Kidney (tissue), 22 donors: ENCODE measurements at places on chromosomes 13 and 19. TPM values are rescaled to one million over a fixed set of nuclear protein-coding genes. Genes with fewer than 3 reads are reported as not detected.

DNA sequence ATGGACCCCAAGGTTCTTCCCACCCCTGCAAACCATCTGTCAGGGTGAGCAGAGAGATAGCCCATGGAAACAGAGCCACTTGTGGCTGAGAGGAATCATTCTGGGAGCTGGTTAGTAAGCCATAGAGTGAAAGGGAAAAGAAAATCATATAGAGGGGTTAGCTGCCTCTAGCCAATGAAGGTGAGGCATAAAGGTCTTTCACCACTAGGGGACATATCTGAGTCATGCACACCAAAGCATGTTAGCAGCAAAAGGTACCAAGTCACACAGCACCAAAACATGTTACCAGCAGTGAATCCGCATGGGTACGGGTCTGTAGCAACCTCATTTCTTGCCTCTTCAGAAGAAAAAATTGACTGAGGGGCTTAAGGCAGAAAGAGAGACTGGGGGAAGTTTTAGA lies 76.7 kb upstream of the ZNF43 start:
- no peak for DNase-seq
- H3K27me3 ChIP-seq = no peaks in the 10 kb centered on the region
- H3K27ac ChIP-seq = no peak overlapping the region
- no peaks in the 10 kb centered on the region for H3K36me3 ChIP-seq
- no peak overlapping the region for H3K4me3 ChIP-seq

DNA sequence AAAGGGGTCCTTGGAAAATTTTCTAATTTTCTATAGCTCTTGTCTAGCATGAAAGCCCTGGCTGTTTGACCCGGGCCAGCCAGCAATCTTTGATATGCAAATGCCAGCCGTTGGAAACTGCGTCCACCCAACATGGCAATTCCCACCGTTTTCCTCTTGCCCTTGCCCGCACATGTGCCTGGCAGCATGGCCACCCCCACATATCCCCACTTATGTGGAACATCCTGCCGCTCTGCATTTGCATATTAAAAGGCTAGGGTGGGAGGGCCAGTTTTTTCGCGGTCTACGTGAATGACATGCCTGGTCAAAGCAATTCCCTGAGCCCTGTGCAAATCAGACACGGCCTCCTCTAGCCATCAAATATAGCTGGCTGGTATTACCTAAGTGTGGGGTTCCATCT lies 110.3 kb upstream of the TDRD3 start:
- H3K4me1 ChIP-seq = no peaks in the 10 kb centered on the region
- H3K4me3 ChIP-seq = no peak overlapping the region
- no peaks in the 10 kb centered on the region for H3K27me3 ChIP-seq

The NCCRP1 gene
- 0.60 TPM for total RNA-seq

DNA sequence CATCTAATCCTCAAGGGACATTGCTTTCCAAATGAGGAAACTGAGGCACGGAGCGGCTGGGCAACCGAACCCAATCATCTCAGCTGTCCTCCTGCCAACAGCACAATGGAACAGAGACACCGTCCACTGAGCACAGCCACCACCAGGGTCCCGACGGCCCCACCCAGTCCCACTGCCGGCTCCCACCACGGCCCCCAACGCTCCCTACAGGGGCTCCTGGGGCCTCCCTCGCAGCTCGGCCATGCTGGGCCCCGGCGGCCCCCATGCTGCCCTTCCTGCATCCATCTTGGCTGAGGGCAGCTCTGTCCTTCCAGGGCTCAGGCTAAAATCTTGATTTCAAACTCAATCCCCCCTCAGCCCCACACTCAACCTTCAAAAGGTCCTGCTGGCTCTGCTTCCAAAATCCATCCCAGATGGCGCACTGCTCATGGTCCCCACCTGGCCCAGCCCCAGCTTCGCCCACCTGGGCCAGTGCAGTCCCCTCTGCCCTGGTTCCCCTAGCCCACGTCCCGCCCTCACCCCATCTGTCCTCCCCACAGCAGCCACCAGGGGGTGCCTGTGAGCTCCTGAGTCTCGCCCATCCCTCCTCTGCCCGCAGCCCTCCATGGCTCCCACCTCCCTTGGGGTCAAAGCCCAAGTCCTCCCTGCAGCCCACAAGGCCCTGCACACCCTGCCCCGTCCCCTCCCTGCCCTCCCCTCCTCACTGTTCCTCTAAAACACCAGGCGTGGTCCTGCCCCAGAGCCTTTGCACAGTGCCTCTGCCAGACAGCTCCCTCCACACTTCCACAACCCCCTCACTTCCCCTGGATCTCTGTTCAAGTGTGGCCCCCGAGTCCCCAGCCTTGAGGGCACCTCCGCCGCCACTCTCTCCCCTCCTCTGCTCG lies 7.9 kb downstream of the PIP5K1C start:
- no peak for DNase-seq
- H3K36me3 ChIP-seq = no peaks in the 10 kb centered on the region
- H3K4me3 ChIP-seq = no peak overlapping the region

The TEX26 gene
- not detected for total RNA-seq

- H3K27ac ChIP-seq = no peak overlapping the region
- H3K4me3 ChIP-seq = no peak overlapping the region
- no peaks in the 10 kb centered on the region for H3K36me3 ChIP-seq
- H3K4me1 ChIP-seq = no peaks in the 10 kb centered on the region
- no peak for DNase-seq
- H3K27me3 ChIP-seq = no peaks in the 10 kb centered on the region
Measured at GRCh38 chr13:81275666-81276258, 934.8 kb upstream of the SPRY2 start.

- H3K4me3 ChIP-seq = no peak overlapping the region
- H3K27ac ChIP-seq = no peak overlapping the region
- DNase-seq = no peak
- no peaks in the 10 kb centered on the region for H3K27me3 ChIP-seq
Measured at GRCh38 chr19:55305491-55305890, 19.6 kb downstream of the TMEM150B start.

The F2RL3 gene
- 3.2 TPM for total RNA-seq

The ITGBL1 gene
- total RNA-seq = 7.7 TPM

GRCh38 chr13:112267660-112268059 lies 108.5 kb upstream of the SPACA7 start:
- no peaks in the 10 kb centered on the region for H3K36me3 ChIP-seq
- H3K27ac ChIP-seq = no peak overlapping the region
- H3K27me3 ChIP-seq = no peaks in the 10 kb centered on the region
- no peaks in the 10 kb centered on the region for H3K4me1 ChIP-seq

GRCh38 chr13:41546372-41547190 lies 89.2 kb downstream of the RGCC start:
- no peaks in the 10 kb centered on the region for H3K4me1 ChIP-seq
- no peak for DNase-seq

The ZNF554 gene
- 6.9 TPM for total RNA-seq

DNA sequence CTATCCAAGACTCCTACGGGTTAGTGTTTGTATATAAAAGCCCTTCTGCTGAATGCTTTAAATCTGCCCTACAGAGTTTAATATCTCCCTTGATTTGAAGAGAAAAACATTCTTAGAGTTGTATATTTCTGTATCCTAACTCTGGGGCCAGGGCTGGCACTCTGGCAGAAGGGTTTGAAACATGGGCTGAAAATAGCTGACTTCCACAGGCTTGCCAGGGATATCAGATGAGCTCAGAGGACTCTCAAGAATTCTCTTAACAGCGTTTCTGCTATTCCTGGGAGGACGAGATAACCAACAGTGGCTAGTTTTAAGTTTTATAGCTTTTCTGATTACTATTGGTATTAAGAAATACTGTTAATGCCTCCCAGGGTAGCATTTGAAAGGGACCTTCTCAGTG lies 127.5 kb downstream of the LIG4 start:
- H3K36me3 ChIP-seq = no peaks in the 10 kb centered on the region
- no peak overlapping the region for H3K4me3 ChIP-seq
- H3K27me3 ChIP-seq = no peaks in the 10 kb centered on the region
- no peak for DNase-seq

- no peaks in the 10 kb centered on the region for H3K36me3 ChIP-seq
- no peak overlapping the region for H3K4me3 ChIP-seq
- no peaks in the 10 kb centered on the region for H3K27me3 ChIP-seq
- H3K4me1 ChIP-seq = no peaks in the 10 kb centered on the region
- DNase-seq = no peak
Measured at GRCh38 chr13:98054301-98054700, 88.6 kb upstream of the FARP1 start.

DNA sequence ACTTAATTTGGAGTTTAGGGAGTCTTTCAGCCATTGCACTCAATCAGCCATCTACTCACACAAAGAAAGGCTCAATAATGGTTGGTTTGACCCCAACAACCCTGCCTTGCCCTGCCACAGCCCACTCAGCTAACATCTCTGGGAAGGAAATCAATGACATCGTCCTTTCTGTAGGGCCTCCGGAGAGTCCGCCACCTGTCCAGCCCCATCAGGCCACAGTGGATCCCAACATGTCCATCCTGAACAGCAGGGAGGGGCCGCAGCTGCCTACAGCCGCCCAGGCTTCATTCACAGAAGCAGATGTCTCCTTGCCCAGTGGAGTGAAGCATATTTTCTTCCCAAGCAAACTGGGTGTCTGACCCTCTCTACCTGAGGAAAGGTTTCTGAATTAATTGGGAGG lies 4.2 kb upstream of the CDX2 start:
- peaks cover 65% of the 10 kb centered on the region for H3K27me3 ChIP-seq
- no peak overlapping the region for H3K27ac ChIP-seq
- DNase-seq = no peak
- no peaks in the 10 kb centered on the region for H3K36me3 ChIP-seq
- H3K4me3 ChIP-seq = no peak overlapping the region

- no peaks in the 10 kb centered on the region for H3K4me1 ChIP-seq
- H3K36me3 ChIP-seq = no peaks in the 10 kb centered on the region
- no peaks in the 10 kb centered on the region for H3K27me3 ChIP-seq
- H3K27ac ChIP-seq = no peak overlapping the region
- no peak overlapping the region for H3K4me3 ChIP-seq
- DNase-seq = no peak
Measured at GRCh38 chr13:46354156-46355087, 32.6 kb downstream of the RUBCNL start.

DNA sequence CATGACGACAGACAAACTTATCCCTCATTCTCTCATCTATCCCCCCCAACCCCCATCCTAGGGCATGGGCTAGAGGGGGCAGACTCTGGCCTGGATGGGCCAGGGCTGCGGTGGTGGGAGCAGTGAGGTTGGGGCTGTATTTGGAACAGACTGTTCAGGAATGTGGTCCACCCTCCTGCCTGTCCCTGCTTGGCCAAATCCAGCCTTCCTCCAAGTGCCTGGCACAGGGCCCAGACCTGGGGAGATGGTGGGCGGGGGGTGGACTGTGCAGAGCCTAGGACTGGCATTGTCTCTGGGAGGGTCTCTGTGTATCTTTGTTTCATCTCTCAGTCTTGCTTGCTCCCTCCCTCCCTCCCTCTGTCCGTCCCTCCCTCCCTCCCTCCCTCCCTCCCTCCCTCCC lies 14.2 kb downstream of the EGLN2 start:
- peaks cover 15% of the 10 kb centered on the region for H3K4me1 ChIP-seq
- no peak for DNase-seq
- H3K4me3 ChIP-seq = no peak overlapping the region
- H3K27me3 ChIP-seq = no peaks in the 10 kb centered on the region
- no peak overlapping the region for H3K27ac ChIP-seq

GRCh38 chr19:43769256-43769655 lies 11.5 kb downstream of the KCNN4 start:
- no peaks in the 10 kb centered on the region for H3K4me1 ChIP-seq
- no peak overlapping the region for H3K27ac ChIP-seq
- no peak overlapping the region for H3K4me3 ChIP-seq
- H3K27me3 ChIP-seq = no peaks in the 10 kb centered on the region

- H3K27me3 ChIP-seq = no peaks in the 10 kb centered on the region
- no peaks in the 10 kb centered on the region for H3K4me1 ChIP-seq
- no peak overlapping the region for H3K27ac ChIP-seq
- peak; percentile 21 for DNase-seq
Measured at GRCh38 chr13:104320446-104320845, 1254.2 kb upstream of the SLC10A2 start.

DNA sequence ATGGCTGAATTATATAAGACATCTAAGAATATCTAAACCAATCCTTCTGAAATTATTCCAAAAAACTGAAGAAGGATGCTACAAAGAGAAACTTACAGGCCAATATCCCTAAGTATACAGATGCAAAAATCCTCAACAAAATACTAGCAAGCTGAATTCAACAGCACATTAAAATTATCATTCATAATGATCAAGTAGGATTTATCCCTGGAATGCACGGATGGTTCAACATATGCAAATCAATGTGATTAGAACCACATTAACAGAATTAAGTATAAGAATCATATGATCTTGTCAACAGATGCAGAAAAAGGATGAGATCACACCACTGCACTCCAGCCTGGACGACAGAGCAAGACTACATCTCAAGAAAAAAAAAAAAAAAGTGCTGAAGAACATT lies 13.3 kb downstream of the ZNF560 start:
- no peaks in the 10 kb centered on the region for H3K27me3 ChIP-seq
- H3K4me1 ChIP-seq = no peaks in the 10 kb centered on the region
- H3K4me3 ChIP-seq = no peak overlapping the region
- H3K27ac ChIP-seq = no peak overlapping the region
- no peak for DNase-seq

- no peak overlapping the region for H3K4me3 ChIP-seq
- no peaks in the 10 kb centered on the region for H3K4me1 ChIP-seq
- no peak overlapping the region for H3K27ac ChIP-seq
- no peaks in the 10 kb centered on the region for H3K36me3 ChIP-seq
- no peaks in the 10 kb centered on the region for H3K27me3 ChIP-seq
Measured at GRCh38 chr13:55991666-55992065, 1149.1 kb upstream of the PRR20A start.

GRCh38 chr13:71625694-71626093 lies 241.3 kb downstream of the DACH1 start:
- no peak overlapping the region for H3K4me3 ChIP-seq
- H3K36me3 ChIP-seq = no peaks in the 10 kb centered on the region
- no peaks in the 10 kb centered on the region for H3K27me3 ChIP-seq
- H3K4me1 ChIP-seq = no peaks in the 10 kb centered on the region
- H3K27ac ChIP-seq = no peak overlapping the region
